ENCODE measurements at places on chromosomes 11 and 22. TPM values are rescaled to one million over a fixed set of nuclear protein-coding genes. Genes with fewer than 3 reads are reported as not detected.

DNA sequence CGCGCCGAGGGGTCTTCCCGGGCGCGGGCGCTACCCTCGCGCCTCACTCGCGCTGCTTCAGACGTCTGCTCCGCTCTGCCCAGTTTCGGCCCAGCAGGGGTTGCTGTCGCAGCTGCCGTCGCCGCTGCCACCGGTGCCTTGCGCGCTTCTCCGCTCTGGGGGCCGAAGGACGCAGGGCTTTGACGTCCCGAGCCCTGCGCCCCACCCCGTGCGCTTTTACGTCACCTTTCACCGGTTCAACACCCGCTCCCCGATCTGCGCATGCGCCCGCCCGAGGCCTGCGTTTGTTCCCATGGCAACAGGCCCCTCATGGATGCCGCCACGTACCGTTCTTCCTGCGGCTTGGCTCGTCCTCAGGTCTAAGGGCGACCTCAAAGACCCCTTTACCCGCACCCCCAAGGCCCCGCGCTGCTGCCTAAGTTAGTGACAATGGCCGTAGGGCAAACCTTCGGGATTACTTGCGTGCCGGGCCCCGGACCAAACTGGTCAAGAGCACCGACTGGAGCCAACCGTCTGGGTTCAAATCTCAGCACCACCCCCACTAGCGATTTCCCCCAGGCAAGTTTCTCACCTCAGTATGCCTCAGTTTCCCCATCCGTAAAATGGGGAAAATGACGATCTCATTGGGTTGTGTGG lies 642 bp upstream of the CDK2AP2 start:
- DNase-seq, result peak; percentile 94

OR4A16 gene
- not detected for total RNA-seq

OR5W2 gene
- total RNA-seq, result not detected

- no peak for DNase-seq
Observed at GRCh38 chr11:116124922-116125714, 620.9 kb upstream of the CADM1 start.

- DNase-seq, result no peak
Observed at GRCh38 chr22:31136155-31136554, 4.2 kb downstream of the PLA2G3 start.

- no peak for DNase-seq
Observed at GRCh38 chr11:124895471-124895971, 2.1 kb downstream of the ROBO4 start.

LGALS12 gene
- 0.89 TPM for total RNA-seq

SSTR3 gene
- total RNA-seq, result 0.69 TPM

DNA sequence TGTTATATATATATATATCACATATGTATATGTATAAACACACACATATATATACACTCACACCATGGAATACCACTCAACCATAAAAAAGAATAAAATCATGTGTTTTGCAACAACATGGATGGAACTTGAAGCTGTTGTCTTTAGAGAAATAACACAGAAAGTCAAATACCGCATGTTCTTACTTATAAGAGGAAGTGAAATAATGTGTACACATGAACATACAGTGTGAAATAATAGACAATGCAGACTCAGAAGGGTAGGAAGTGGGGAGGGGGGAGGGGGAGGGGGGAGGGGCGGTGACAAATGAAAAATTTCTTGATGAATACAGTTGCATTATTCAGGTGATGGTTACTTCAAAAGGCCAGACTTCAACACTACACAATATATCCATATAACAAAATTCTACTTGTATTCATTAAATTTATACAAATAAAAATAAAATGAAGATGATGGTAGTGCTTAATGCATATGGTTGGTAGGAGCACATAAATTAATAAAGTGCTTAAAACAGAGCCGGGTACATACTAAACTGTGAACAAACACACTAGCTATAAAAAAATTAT lies 5.8 kb upstream of the OR5B2 start:
- DNase-seq, result no peak

- no peak for DNase-seq
Observed at GRCh38 chr11:112004389-112004788, 20.8 kb upstream of the DLAT start.

GRCh38 chr11:65118097-65118837 lies 766 bp upstream of the ZNHIT2 start:
- DNase-seq, result no peak

DNA sequence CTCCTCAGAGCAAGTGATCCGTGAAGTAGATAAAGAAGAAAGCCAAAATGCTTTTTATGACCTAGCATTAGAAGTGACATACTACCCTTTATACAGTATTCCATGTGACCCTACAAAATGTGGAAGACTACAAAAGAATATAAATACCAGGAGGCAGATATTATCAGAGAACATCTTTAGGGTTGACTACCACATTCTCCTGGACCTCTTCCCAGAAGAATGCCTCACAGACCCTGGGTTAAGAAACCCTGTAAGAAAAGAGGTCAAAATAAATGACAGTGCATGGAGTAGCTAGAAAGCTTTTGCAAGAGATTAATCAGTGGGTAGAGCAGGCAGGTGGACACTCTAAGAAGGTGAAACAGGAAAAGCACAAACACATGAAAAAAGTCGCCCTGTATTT lies 69.2 kb downstream of the FANCF start:
- no peak for DNase-seq

IL18BP gene
- 20.9 TPM for total RNA-seq

- no peak for DNase-seq
Observed at GRCh38 chr11:46637546-46637945, 20.2 kb downstream of the ATG13 start.

DNA sequence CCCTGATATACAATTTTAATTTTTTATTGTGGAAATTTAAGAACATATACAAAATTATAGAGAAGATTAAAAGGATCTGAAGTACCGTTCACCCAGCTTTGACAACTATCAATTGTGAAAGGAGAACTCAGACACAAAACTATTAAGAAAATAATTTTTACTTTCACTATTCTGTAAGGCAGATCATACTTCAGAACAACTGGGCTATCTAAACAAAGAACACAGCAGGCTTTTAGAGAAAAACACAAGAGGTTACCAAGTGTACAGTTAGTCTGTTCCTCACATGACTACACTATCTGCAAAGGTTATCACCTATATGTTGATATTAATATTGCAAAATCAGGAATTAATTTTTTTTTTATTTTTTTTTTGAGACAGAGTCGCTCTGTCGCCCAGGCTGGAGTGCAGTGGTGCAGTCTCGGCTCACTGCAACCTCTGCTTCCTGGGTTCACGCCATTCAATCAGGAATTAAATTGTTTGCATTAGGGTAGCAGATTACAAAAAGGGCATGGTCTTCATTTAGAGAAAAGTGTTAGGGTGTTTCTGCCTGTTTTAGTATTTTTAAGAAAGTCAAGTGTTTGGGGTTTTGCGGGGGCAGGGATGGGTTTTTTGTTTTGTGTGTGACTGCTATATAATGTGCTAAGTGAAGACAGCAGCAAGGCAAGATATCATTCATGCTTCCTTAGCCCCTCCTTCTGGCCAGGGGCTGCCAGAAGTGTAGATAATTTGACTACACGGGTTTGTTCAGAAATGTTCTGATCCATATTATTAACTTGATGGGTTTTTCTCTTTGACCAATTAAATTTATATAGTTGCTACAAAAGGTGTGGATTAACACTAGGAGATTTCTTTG lies 27.6 kb upstream of the SIK2 start:
- DNase-seq, result no peak

CNGA4 gene
- total RNA-seq, result 0.54 TPM

- DNase-seq, result no peak
Observed at GRCh38 chr22:24214467-24215285, 30.2 kb downstream of the GGT5 start.

- no peak for DNase-seq
Observed at GRCh38 chr11:128116885-128117284, 470.5 kb downstream of the ETS1 start.

OR10A5 gene
- total RNA-seq, result not detected

DNA sequence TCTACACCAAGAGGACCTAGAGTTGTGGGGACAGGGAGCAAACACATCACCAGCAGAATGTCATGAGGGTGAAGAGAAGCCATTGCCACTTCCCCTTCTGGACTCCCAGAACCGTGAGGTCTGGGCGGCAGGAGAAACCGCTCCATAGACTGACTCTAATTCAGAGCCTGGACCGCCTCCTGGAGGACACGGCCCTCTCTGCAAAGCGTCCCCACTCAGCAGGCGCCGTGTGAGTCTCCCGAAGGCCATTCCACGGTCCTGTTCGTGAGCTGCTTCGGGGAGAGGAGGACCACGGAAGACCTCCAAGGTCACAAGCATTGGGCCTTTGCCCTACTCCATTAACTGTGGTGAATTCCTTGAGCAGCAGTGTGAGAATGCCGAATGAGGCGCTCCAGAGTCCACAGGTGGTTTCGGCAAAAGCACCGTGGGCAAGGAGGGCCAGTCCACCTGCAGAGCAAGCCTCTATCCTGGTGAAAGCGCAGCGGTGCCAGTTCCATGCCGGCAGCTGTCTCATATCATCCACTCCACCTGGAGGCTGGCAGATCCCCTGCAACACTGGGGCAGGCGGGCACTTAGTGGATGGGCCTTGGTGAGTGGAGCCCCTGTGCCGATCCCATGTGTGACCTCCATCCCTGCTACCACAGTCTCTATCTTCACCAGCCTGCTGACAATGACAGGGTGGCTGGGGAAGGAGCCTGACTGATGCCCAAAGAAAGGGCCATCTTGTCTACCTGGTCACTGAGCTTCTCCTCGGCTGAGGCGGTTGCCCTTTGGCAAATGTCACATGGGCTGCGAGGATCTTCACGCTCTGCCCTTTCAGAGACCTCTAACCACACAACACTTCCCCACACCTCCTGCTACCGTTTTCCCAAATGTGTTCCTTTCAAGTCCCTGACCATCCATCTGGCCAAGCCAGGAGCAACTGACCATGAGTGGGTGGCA lies 7.5 kb downstream of the C11orf21 start:
- peak; percentile 18 for DNase-seq

DNA sequence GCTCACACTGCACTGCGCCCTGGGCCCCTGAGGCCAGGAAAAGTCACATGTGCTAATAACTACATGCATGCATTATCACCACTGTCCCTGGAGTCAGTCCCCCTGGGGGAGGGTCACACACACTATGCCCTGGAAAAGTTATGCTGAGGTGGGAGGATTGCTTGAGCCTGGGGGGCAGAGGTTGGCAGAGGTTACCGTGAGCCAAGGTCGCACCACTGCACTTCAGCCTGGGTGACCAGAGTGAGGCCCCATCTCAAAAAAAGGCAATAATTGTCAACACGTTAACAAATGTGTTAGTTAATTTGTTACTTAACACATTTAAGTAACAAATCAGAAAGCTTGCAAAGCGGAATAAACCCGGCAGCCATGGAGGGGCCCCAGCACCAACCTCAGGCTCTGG lies 13.3 kb upstream of the SEC14L6 start:
- no peak for DNase-seq

- no peak for DNase-seq
Observed at GRCh38 chr22:27019827-27020226, 362.4 kb downstream of the MIAT start.

BRSK2 gene
- 4.9 TPM for total RNA-seq

GRCh38 chr11:16372355-16372754 lies 16.0 kb upstream of the SOX6 start:
- DNase-seq, result no peak

DNA sequence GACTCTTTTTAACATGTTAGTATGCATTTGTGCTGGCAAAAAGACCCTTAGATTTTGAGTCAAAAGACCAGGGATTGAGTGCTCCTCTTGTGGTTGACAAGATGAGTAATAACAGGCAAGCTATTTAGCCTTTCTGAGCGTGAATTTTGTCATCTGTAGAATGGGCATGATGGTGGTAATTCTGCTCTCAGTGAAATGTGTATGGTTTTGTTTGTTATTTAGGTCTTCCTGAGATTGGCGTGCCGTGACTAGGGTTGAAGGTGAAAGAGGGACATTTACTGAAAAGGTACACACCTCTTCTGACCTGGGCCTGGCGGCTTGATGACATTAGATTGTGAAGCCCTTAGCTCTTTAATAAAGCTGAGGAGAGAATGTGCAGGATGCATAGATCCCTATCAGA lies 8.4 kb upstream of the CEP295 start:
- DNase-seq, result no peak

GRCh38 chr11:134037046-134037908 lies 31.6 kb upstream of the JAM3 start:
- peak; percentile 82 for DNase-seq

DNA sequence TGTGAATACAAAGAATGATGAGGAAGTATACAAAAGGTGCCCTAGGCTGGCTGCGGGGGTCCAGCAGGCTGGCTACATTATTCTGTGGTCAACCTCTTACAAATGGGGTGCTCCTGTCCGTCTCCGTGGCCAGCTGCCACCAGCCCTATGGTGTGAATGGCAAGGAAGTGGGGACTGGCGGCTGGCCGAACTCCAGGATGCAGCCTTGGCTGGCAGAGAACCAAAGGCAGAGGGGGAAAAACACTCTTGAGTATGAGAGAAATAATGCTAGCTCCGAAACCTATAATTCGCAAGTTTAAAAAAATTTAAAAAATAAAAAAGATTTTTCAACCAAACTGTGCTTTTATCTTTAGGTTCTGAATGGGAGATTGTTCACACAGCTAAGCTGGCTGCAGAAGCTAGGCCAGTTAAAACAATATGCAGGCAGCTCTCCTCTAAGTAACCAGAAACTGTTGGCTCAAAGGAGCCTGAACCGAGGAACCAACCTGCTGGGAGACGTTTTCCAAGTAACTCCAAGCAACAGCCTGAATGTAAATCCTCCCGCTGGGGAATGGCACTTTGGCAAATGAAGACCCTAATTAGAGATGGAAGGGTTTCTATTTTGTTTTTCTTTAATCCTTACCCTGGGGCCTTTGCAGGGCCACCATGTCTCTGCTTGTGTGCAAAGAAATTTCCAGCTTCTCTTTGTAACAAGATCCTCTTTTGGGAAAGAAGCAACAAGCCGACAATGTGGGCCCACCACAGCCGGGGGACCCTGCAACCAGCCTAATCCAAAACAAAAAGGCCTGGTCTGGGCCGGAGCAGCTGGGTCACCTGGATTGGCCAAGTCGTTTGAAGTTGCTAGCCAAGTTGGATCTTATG lies 50.2 kb downstream of the C22orf31 start:
- no peak for DNase-seq

GRCh38 chr11:125777309-125777708 lies 1.3 kb downstream of the PATE2 start:
- no peak for DNase-seq
